Activated T-cell treated with anti-CD3 and anti-CD28 coated beads, Interleukin-2, amount 50 U/mL, for 24 hours (primary cell): ENCODE measurements at places on chromosomes 3 and 15.

GRCh38 chr3:156317462-156318074 is 197.2 kb downstream of the KCNAB1 start:
- H3K4me1 ChIP-seq: no peaks in the 10 kb centered on the region
- H3K4me3 ChIP-seq: no peak overlapping the region
- no peaks in the 10 kb centered on the region for H3K27me3 ChIP-seq
- H3K27ac ChIP-seq: no peak overlapping the region
- DNase-seq: no peak
- H3K36me3 ChIP-seq: no peaks in the 10 kb centered on the region

- H3K36me3 ChIP-seq: peaks cover 71% of the 10 kb centered on the region
- DNase-seq: no peak
- peak overlapping the region; percentile 96 for H3K27ac ChIP-seq
- peak overlapping the region; percentile 92 for H3K4me3 ChIP-seq
- peaks cover 66% of the 10 kb centered on the region for H3K4me1 ChIP-seq
- no peaks in the 10 kb centered on the region for H3K27me3 ChIP-seq
Observed at GRCh38 chr3:49411535-49411967, 225 bp downstream of the RHOA start.

GRCh38 chr3:196440041-196440537 is 7.9 kb upstream of the UBXN7 start:
- no peaks in the 10 kb centered on the region for H3K36me3 ChIP-seq
- H3K27me3 ChIP-seq: no peaks in the 10 kb centered on the region
- no peak overlapping the region for H3K27ac ChIP-seq
- no peak overlapping the region for H3K4me3 ChIP-seq
- peaks cover 11% of the 10 kb centered on the region for H3K4me1 ChIP-seq
- DNase-seq: no peak

DNA sequence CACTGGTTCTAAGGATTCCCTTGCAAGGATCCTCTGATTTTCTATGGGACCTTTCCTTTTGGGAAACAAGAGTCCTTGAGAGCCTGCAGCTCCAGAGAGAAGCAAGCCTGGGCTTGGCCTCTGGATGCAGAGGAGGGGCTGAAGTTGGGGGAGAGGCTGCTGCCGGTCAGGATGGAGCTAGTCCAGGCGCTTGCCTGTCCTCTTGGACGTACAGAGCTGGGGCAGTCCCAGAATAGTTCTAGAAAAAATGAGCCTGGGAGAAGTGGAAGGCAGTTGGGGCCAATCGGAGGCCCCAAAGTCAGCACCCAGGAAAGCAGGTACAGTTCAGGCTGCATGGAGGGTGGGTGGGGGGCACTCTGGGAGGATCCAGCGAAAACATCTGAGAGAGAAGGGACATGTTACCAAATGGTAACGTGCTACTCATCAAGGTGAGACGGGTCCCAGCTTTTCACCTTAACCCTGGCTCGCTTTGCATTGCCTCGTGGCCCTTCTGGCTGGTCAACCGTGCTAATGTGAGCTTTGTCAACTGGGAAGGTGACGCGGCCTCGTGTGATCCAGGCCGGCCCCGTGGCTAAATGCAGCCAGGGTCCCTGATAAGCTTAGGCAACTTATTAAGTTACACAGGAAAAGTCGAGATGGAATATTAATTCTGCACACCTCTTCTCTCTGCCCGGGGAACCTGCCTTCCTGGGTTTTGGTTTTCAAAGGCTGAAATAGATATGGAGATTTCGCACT is 38.7 kb upstream of the MAGEF1 start:
- DNase-seq: no peak
- peaks cover 7% of the 10 kb centered on the region for H3K4me1 ChIP-seq
- H3K27me3 ChIP-seq: peaks cover 9% of the 10 kb centered on the region
- no peaks in the 10 kb centered on the region for H3K36me3 ChIP-seq

DNA sequence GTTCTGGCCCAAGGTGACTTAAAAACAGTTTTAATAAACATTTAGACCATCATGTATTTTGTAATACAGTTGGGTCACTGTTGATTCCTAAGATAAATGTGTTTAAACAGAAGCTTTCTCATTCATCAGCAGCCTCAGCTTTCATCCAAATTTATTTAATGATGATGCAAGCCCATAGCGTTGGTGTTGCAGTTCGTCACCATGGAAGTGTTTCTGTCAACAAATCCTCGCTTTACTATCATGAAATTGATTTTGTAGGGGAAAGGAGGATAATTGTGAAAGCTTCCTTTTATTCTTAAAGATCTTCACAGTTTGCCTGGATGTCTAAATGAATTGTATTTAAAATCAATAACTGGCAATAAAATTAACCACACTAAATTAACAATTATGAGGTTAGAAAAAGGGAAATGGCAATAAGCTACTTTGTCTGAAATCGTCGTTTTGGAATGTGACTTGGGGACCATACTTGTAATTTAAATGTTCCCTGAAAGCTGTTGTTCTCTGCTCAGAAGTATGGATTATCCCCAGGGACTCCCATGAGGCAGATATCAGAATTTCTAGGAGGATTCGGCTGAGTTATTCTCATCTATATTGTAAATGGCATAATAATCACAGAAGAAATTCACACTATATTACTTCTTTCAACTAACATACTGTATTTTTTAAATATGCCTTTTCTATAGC is 29.0 kb downstream of the CMSS1 start:
- H3K4me3 ChIP-seq: no peak overlapping the region
- peaks cover 2% of the 10 kb centered on the region for H3K36me3 ChIP-seq
- H3K27ac ChIP-seq: no peak overlapping the region
- no peaks in the 10 kb centered on the region for H3K27me3 ChIP-seq

DNA sequence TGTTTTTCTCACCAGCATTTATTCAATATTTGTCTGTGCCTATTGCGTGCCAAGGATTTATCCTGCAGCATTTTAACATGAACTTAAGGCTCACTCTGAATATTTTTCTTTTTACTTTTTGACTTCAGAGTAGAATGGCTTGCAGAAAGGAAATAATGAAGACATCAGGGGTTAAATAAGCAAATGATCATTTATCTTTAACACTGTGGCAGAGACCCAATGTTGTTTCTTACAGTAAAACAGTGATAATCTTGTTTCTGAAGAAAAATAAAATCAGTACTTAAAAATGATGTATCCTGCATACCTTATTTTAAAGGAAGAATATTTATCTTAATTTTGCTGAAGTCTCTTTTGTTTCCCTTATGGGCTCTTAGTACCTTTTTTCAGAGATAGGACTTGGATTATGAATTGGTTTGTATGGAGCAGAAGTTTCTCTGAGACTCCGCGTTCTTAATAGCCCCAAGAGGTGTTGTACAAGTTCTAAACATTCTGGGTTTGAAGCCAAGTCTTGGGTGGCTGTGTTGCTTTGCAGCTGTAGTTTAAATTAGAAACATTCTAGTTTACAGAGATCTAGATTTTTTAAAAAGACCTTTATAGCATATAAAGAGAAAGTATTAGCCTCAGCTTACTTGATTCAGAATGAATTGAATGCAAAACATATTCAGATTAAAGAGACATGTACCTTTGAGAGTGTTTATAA is 40.5 kb downstream of the COL6A6 start:
- no peak overlapping the region for H3K4me3 ChIP-seq
- H3K27me3 ChIP-seq: peaks cover 27% of the 10 kb centered on the region
- no peak for DNase-seq
- no peaks in the 10 kb centered on the region for H3K36me3 ChIP-seq
- no peaks in the 10 kb centered on the region for H3K4me1 ChIP-seq

DNA sequence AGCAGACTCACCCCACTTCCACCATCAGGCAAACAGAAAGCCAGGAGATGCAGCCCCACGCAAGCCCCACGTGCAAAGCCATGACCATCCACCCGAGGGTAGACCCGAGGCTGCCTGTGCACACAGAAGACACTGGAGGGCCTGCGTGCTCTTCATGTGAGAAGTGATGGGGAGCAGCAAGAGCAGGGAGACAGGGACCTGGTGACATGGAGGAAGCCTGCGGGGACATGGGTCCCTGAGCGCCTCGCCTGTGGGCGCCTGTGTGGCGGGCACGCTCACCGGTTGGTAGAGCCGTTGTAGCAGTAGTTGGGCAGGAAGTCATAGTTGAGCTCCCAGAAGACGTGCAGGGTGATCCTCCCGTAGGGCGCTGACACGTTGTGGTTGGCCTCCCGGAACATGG is 65.0 kb downstream of the NIPA2 start:
- H3K36me3 ChIP-seq: peaks cover 9% of the 10 kb centered on the region
- H3K4me3 ChIP-seq: no peak overlapping the region
- no peak overlapping the region for H3K27ac ChIP-seq
- H3K27me3 ChIP-seq: no peaks in the 10 kb centered on the region
- peaks cover 4% of the 10 kb centered on the region for H3K4me1 ChIP-seq

- H3K27me3 ChIP-seq: no peaks in the 10 kb centered on the region
- H3K4me1 ChIP-seq: no peaks in the 10 kb centered on the region
- H3K27ac ChIP-seq: no peak overlapping the region
- H3K36me3 ChIP-seq: peaks cover 24% of the 10 kb centered on the region
Observed at GRCh38 chr3:17094551-17094950, 209.8 kb downstream of the PLCL2 start.

- H3K27ac ChIP-seq: no peak overlapping the region
- no peak overlapping the region for H3K4me3 ChIP-seq
- DNase-seq: no peak
- H3K27me3 ChIP-seq: no peaks in the 10 kb centered on the region
- no peaks in the 10 kb centered on the region for H3K4me1 ChIP-seq
Observed at GRCh38 chr3:123780656-123781055, 103.5 kb downstream of the MYLK start.

GRCh38 chr15:69997813-69998212 is 99.9 kb downstream of the TLE3 start:
- DNase-seq: no peak
- H3K4me1 ChIP-seq: no peaks in the 10 kb centered on the region
- no peaks in the 10 kb centered on the region for H3K36me3 ChIP-seq

DNA sequence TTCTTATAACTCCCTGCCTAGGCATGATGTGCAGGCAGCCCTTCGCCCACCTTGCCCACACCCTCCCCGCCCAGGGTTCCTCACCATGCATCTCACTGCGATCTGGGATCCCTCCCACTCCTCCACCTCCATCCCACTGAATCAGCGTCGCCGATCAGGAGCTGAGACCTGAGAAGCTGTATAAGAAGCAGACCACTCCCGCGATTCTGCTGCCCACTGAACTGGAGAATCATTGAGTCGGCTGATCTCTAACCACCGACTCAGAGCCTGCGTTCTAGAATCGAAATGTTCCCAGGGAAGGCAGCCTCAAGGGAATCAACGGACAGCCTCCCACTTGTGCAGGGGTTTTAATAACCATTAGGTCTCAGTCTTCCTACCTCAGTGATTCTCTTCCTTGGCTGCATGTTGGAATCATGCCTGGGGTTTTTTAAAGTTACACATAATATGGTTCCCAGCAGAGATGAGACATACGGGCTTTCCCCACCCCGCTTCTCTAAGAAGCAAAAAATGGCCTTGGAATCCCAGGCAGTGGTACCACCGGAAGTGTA is 60.2 kb downstream of the TMEM44 start:
- DNase-seq: no peak
- H3K4me1 ChIP-seq: peaks cover 26% of the 10 kb centered on the region
- no peak overlapping the region for H3K27ac ChIP-seq
- peaks cover 27% of the 10 kb centered on the region for H3K27me3 ChIP-seq
- no peak overlapping the region for H3K4me3 ChIP-seq
- no peaks in the 10 kb centered on the region for H3K36me3 ChIP-seq

GRCh38 chr3:112779558-112780480 is 66.8 kb downstream of the CD200R1L start:
- H3K27ac ChIP-seq: no peak overlapping the region
- no peak overlapping the region for H3K4me3 ChIP-seq
- no peaks in the 10 kb centered on the region for H3K27me3 ChIP-seq

- no peak overlapping the region for H3K27ac ChIP-seq
- H3K27me3 ChIP-seq: peaks cover 61% of the 10 kb centered on the region
- no peaks in the 10 kb centered on the region for H3K4me1 ChIP-seq
- DNase-seq: no peak
- no peak overlapping the region for H3K4me3 ChIP-seq
Observed at GRCh38 chr3:186679151-186679550, 13.3 kb downstream of the HRG start.

DNA sequence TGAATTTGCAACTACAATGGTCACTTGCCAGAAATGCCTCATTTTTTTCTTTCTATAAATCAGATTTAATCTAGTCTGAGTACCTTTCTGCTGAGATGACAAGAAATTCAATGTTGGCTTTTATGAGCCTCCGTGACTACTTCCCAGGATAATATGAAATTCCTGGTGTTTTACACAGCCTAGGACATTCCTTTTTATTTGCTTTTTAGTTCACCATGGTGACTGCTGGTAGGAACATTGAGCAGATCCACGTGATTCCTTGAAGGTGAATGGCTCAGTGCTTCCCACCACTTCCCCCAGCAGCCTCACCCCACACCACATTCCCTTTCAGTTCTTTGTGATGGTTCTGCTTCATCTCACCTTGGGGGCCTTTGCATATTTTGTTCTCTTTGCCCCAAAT is 4.3 kb upstream of the NPTN start:
- no peak overlapping the region for H3K4me3 ChIP-seq
- no peak for DNase-seq

GRCh38 chr3:143121241-143122088 is 1.9 kb downstream of the CHST2 start:
- peaks cover 49% of the 10 kb centered on the region for H3K4me1 ChIP-seq
- no peak overlapping the region for H3K27ac ChIP-seq
- peak; percentile 81 for DNase-seq
- peak overlapping the region; percentile 68 for H3K4me3 ChIP-seq

GRCh38 chr3:122403489-122403888 is 12.4 kb downstream of the WDR5B start:
- no peak for DNase-seq
- H3K4me1 ChIP-seq: peaks cover 21% of the 10 kb centered on the region
- H3K4me3 ChIP-seq: no peak overlapping the region

- DNase-seq: no peak
- H3K4me3 ChIP-seq: no peak overlapping the region
- no peaks in the 10 kb centered on the region for H3K4me1 ChIP-seq
- H3K36me3 ChIP-seq: no peaks in the 10 kb centered on the region
Observed at GRCh38 chr3:62884096-62884870, 9.1 kb upstream of the CADPS start.

DNA sequence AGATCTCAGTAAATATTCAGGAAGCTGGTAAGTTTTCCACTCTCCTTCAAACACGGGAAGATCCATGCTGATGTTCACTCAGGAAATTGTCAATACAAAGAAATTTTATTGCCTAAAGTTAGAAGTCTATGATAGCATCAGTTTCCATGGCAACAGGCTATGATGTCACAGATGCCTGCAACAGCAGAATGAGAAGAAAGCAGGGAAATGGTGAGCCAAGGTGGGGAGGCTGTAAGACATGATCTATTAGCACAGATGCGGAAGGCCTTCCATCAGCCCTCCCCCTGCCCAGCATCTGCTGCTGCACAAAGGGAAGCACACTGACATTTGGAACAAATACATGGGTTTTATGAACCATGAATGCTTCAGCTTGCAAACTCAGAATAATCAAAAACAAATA is 28.6 kb downstream of the EPHB1 start:
- H3K27me3 ChIP-seq: peaks cover 7% of the 10 kb centered on the region
- H3K36me3 ChIP-seq: no peaks in the 10 kb centered on the region
- H3K4me3 ChIP-seq: no peak overlapping the region
- DNase-seq: no peak
- H3K4me1 ChIP-seq: no peaks in the 10 kb centered on the region
- H3K27ac ChIP-seq: no peak overlapping the region
